Mesothelial cell of epicardium (in vitro differentiated cells): ENCODE measurements at places on chromosomes 1 and 21.

DNA sequence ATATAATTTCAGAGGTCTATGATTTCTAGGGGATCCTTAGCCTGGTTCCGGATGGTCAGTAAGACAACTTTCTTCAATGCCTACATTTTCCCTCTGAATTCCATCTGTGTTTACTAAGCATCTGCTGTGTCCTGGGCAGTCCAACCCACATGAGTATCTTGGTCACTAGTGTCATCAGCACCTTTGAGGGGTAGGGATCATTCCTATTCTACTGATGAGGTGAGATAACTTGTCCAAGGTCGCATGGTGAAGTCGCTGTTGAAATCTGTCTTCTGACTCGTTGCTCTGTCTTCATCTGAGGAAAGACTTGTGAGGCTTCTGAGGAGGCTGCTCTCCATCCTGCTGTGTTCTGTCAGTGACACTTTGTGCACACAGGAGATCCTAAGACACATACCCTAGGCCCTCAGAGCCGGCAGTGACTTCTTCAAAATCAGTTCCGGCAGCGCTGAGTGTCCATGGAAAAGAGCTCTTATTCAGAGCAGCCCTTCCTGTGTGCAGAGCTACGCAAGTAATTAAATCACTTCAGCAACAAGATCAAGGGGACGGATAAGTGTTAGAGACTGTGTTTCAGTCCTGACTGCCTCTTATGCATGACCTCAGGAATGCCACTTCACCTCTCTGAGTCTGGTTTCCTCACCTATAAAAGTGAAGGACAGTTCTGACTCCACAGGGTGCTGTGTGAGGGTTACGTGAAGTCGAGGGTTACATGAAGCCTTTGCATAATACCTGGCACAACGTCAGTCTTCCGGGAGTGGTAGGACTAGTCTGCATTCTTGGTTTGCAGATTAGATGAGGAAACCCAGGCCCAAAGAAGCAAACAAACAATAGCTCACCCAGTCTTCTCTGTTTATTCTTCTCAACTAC lies 28.4 kb downstream of the AK2 start:
- no peak for DNase-seq

DNA sequence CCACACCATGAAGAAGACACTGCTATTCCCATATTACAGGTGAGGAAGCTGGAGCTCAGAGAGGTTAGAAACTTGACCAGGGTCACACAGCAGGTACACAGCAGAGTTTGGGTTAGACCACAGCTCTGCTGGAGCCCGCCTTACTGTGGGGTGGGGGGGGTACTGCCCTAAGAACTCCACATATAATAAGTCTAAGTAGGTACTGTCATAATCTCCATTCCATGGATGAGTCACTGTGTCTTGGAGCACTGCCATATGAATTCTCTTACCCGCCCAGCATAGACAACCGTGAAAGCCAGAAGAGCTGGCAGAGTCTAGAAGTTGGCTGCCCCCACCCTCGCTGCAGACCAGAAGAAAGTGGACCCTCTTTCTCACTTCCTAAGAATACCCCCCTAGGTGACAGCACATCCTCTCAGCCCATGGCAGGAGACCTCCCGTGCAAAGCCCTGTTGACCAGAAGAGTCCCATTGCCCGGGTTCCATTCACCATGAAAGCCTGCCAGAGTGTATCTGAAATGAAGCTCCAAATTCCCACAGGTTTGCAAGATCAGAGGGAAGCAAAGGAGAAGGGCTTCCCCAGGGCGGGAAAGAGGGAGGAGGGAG lies 5.2 kb upstream of the PLA2G2D start:
- DNase-seq, result no peak

GRCh38 chr1:221644663-221645258 lies 97.1 kb downstream of the DUSP10 start:
- no peak for DNase-seq

- DNase-seq, result no peak
Observed at GRCh38 chr1:200243042-200243437, 166.8 kb downstream of the ZNF281 start.

DNA sequence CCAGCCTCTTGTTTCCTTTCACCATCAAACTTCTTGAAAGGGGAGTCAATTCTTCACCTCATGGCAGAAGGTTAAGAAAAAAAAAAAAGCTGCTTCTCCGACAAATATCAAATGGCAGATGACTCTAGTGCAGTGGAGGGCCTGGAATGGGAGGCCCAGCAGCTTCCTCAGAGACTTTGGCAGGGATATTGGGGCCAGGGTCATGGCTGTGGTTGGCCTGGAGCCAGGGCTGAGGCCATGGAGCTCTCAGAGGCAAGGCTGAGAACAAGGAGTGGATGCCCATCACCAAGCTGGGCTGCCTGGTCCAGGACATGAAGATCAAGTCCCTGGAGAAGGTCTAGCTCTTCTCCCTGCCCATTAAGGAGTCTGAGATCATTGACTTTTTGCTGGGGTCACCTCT lies 18.7 kb downstream of the MTF1 start:
- no peak for DNase-seq

DNA sequence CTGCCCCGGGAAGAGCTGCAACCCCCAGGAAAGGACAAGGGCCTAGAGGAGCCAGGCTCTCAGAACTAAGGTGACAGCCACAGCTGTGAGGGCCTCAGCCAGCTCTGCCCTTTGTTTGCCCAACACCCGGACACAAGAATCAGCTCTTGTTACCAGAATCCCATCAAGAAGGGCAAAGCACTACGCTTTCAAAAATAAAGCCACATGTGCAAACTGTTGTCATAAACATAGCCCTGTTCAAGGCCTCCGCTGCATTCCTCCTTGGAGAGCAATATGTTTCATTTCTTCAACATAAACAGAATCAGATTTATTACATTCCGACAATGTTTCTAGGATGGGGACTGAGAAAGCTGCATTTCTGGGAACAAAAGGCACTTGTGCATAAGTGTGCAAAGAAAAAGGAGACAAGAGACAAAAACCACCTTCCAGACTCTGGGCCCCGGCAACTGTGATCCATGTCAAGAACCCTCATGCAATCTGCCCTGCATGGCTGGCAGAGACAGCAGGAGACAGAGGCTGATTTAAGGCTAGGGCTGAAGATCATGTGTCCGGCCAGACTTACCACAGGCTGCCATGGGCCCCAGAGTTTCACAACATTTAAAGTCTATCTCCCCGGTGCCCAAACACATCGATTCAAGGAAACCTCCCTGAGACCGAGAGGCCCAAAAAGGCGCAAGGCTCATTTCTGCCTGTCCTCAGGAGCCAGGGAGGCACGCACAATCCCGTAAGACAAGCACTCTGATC lies 71.0 kb downstream of the SSBP3 start:
- DNase-seq, result no peak

DNA sequence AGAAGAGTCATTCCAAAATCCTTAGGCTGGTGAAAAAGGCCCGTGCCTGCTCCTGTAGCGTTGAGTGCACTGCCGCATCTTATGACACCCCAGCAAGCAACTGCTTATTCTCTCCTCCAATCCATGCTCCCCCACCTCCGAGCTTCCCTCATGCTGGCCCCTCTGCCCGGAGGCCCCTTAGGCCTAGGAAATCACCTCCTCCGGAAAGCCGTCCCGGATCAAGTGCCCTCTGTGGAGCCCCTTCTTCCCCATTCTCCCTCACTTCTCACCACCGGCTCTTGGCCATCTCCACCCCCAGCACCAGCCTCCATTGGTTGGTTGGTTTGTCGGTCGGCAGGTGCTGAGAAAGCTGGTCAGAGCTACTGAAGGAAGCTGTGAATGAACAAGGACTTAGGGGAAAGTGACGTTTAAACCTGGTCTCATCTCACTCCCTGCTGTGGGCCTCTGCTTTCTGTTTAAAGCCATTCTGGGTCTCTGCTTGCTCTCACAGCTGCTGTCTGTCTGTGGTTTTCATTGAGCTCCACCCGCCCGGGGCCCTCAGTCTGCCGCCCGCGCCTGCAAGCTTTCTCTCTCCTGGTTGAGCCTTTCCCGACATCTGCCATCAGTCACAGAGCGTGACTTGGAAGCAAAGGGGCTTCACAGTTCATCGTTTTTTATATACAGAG lies 122.2 kb downstream of the KCNN3 start:
- DNase-seq, result no peak

DNA sequence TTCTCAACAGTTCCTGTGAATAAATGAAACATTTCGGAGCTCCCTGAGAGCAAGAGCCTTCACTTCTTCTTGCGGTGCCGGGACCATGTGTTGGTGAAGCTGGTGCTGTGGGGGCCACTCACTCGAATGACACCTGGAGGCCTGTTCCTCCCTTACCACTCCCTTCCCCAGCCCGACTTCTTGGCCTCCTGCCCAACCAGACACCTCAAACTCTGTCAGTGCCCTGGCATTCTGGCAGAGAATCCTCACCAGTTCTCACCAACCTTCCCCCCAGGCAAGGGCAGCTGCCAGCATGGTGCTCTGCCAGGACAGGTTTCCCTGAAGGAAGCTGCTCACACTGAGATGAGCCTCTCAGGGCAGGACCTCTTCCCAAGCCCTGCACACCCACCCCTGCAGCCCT lies 68.3 kb downstream of the MPZL1 start:
- no peak for DNase-seq

DNA sequence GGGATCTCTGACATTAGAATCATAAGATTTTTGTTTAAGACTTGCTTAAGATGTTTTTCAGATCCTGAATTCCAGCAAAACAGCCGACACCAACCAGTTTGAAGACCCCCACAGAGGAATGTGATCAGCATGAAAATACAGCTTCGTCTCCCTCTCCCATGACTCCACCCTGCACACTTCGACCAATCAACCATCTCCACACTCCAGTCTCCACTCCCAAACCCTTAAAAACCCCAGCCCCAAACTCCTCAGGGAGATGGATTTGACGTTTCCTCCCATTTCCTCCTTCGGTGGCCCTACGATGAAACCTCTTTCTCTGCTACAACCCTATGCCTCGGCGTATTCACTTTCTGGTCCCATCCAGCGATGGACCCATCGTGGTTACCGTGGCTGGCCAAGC lies 30.1 kb upstream of the KIF26B start:
- no peak for DNase-seq
